Stimulated activated CD8-positive, alpha-beta memory T cell treated with anti-CD3 and anti-CD28 coated beads, Interleukin-7, amount 100 ng/mL, for 24 hours (primary cell): ENCODE measurements at places on chromosomes 5 and 9.
A peak's percentile ranks its signal among the peaks of the same experiment; 100 is the strongest.

GRCh38 chr9:6443661-6444060 lies 30.7 kb downstream of the UHRF2 start:
- no peak for DNase-seq

GRCh38 chr9:19641046-19641445 lies 147.8 kb downstream of the SLC24A2 start:
- DNase-seq: no peak

- no peak for DNase-seq
Measured at GRCh38 chr5:115389034-115389798, 92.8 kb upstream of the CCDC112 start.

GRCh38 chr5:10320793-10321192 lies 13.1 kb upstream of the CMBL start:
- DNase-seq: no peak

- no peak for DNase-seq
Measured at GRCh38 chr5:126366199-126366560, 57.0 kb upstream of the GRAMD2B start.

- no peak for DNase-seq
Measured at GRCh38 chr9:18896531-18897179, 136.4 kb downstream of the SAXO1 start.

- no peak for DNase-seq
Measured at GRCh38 chr5:1465966-1466471, 20.8 kb upstream of the SLC6A3 start.

DNA sequence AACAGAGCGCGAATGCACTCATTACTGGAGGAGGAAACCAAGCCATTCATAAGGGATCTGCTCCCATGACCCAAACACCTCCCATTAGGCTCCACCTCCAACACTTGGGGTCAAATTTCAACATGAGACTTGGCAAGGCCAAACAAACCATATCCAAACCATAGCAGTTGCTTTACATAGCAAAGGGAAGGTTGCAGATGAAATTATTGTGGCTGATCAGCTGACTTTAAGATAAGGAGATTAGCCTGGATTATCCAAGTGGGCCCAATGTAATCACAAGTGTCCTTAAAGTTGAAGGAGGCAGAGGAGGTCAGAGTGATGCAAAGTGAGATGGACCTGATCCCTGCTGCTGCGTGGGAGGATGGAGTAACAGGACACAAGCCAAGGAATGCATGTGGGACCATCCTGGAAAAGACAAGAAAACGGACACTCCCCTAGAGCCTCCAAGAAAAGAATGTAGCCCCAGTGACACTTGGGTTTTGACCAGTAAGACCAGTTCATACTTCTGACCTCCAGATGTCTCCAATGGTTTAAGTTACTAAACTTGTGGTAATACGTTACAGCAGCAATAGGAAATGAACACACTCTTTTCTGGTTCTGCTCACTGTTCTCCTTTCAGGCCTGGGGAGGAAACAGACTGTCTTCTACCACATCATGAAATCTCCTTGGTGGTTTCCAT lies 167.3 kb downstream of the GNAQ start:
- no peak for DNase-seq

DNA sequence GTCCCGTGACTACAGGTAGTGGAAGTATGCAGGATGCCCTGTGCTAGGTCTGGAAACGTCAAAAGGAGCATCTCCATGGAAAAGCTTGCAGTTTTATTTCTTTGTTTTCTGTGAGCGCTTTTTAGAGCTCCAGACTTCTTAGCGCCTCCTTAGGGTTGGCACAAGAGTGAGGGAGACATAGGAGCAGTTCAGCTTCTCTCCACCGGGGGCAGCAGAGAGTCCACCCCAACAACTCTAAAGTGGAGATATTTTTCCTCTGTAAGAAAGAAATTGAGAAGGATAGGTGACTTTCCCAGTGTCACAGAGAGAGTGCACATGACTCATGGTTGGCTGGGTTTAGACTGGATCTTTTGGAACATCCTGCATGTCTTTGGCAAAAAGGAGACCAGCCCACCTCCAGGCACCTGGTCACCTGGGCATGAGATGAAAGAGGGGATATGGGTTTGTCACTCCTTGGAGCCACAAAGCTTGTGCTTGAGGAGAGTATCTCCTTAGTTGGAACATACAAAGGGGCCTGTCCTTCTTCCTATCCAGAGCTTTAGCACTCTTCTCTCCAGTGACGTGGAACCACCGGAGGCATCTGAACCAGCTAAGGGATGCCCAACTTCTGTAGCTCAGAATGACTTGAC lies 637.7 kb downstream of the SEMA5A start:
- peak; percentile 0 for DNase-seq

GRCh38 chr5:103624035-103624480 lies 61.5 kb upstream of the NUDT12 start:
- no peak for DNase-seq

GRCh38 chr5:89053547-89053946 lies 170.6 kb upstream of the MEF2C start:
- no peak for DNase-seq

- DNase-seq: no peak
Measured at GRCh38 chr5:170631466-170632195, 127.8 kb downstream of the KCNIP1 start.

- DNase-seq: no peak
Measured at GRCh38 chr9:123099548-123099947, 66.1 kb downstream of the GPR21 start.

- DNase-seq: no peak
Measured at GRCh38 chr9:132239518-132239917, 77.7 kb downstream of the NTNG2 start.

GRCh38 chr5:8686707-8687106 lies 817.8 kb downstream of the MTRR start:
- DNase-seq: no peak

GRCh38 chr9:106771608-106772007 lies 91.4 kb upstream of the ZNF462 start:
- no peak for DNase-seq

GRCh38 chr5:87787625-87788256 lies 375.0 kb upstream of the CCNH start:
- DNase-seq: no peak

DNA sequence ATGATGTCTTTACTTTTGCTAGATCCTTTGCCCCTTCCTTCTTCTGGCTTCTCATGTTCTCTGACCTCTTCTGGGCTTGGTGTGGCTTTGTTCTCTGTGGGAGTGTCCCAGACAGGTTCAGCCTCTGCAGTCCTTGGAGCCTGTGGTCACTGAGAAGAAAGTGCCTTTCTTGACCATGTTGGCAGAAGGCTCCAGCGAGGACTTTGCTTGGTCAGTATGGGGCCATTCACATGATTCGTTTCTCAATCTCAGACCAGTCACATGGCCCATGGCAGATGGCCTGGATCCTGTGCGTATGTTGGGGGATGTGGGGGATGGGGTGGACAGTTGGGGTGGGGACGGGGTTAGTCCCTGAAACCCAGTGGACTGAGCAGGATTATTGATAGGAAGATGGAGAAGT lies 274.1 kb downstream of the ARHGAP26 start:
- DNase-seq: no peak

DNA sequence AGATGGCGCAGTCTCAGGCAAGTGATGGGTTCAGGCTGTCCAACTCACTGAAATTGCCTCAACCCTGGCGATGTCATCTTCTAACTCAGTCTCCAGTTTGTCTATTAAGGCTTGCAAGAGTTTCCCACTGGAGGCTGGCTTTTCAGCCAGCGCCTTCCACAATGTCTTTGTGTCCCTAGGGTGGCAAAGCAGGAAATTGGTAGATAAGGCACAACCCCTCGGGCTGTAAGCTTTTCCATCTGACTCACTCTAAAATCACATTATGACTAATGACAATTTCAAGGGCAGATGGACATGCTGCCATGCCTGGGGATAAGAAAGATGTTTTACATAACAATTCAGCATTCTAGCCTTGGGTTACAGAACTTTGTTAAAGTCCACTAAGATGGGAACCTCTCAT lies 61.9 kb downstream of the MROH2B start:
- no peak for DNase-seq

GRCh38 chr5:41336471-41336870 lies 123.1 kb upstream of the C6 start:
- no peak for DNase-seq

DNA sequence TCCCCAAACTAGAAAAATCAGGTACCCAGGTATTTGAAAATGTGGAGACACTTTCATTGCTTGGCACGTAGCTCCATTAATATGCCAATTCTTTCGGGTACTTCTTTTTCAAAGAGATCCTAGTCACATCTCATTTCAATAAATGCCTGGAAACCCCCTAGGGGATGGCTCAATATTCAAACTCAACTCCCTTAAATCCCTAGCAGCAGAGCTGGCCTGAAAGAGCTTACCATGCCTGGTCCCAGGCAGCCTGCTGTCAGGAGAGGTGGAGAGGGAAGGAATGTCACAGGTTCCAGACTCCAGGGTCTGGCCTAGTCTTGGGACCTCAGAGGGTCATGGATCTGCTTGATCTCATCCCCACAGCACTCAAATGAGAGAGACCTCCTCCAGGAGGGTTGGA lies 187.1 kb downstream of the SPOCK1 start:
- DNase-seq: no peak

DNA sequence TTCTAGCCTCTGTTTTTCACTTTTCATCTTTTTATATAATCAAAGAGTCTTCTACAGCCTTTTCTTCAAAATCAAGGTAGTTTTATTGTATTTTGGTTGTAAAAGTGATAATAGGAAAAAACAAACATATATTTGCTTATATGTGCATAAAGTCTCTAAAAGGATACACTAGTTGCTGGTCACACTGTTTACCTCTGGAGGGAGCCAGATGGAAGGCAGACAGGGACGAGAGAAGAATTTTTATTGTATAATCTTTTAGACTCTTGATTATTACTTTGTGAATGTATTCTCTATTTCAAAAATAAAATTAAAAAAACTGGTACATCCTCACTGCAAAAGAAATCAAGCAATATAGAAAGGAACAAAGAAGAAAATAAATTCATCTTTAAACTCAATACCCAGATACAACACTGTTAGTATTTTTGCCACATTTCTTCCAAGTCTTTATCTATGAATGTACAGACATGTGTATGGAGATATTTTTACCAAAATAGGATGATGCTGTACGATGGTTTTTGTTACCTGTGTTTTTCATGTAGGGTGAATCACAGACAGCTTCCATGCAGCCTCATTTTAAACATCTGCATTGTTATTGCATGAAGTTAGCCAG lies 6.1 kb upstream of the RNF183 start:
- DNase-seq: no peak
